Mammary microvascular endothelial cell (primary cell): ENCODE measurements at places on chromosomes 3 and 15. TPM values are rescaled to one million over a fixed set of nuclear protein-coding genes. Genes with fewer than 3 reads are reported as not detected.

The ACP3 gene
- total RNA-seq = not detected in 2 replicates

The CTSH gene
- total RNA-seq = 74.3 and 84.1 TPM in 2 replicates

The CCDC71 gene
- 25.3 and 31.4 TPM in 2 replicates for total RNA-seq

The CAV3 gene
- not detected in 2 replicates for total RNA-seq

The HRG gene
- total RNA-seq = not detected in 2 replicates

The KNSTRN gene
- 57.8 and 74.7 TPM in 2 replicates for total RNA-seq

The MUC4 gene
- not detected in 2 replicates for total RNA-seq

The PP2D1 gene
- total RNA-seq = not detected in 2 replicates

The THSD4 gene
- total RNA-seq = 43.2 and 52.4 TPM in 2 replicates

The ARHGAP31 gene
- 34.0 and 36.2 TPM in 2 replicates for total RNA-seq

The CLRN1 gene
- total RNA-seq = not detected in 2 replicates

The RETNLB gene
- not detected in 2 replicates for total RNA-seq

The FAM131A gene
- 34.4 and 48.5 TPM in 2 replicates for total RNA-seq

The FAM81A gene
- total RNA-seq = 0.20 and 0.44 TPM in 2 replicates

The CHRNA7 gene
- total RNA-seq = 0.64 and 0.73 TPM in 2 replicates

The ANKRD63 gene
- not detected in 2 replicates for total RNA-seq

The FBXL2 gene
- total RNA-seq = 17.6 and 18.1 TPM in 2 replicates

The SAXO2 gene
- 1.1 and 2.7 TPM in 2 replicates for total RNA-seq

The OXTR gene
- under 0.01 and 0.13 TPM in 2 replicates for total RNA-seq

The ANKRD34C gene
- not detected in 2 replicates for total RNA-seq

The PRSS50 gene
- total RNA-seq = not detected in 2 replicates

The NTRK3 gene
- total RNA-seq = not detected in 2 replicates

The SLC33A1 gene
- total RNA-seq = 25.9 and 30.4 TPM in 2 replicates

The CCDC66 gene
- total RNA-seq = 6.3 and 6.6 TPM in 2 replicates

The NUP210 gene
- 0.33 and 0.59 TPM in 2 replicates for total RNA-seq

The PAK2 gene
- 36.1 and 38.6 TPM in 2 replicates for total RNA-seq

The RBPMS2 gene
- total RNA-seq = 0.05 and 0.07 TPM in 2 replicates

The KCNMB3 gene
- total RNA-seq = 0.33 and 1.4 TPM in 2 replicates

The CYP11A1 gene
- 0.33 TPM in 1 of 2 replicates, not detected in the other for total RNA-seq

The SLC22A14 gene
- total RNA-seq = not detected in 2 replicates

The OR5H6 gene
- total RNA-seq = not detected in 2 replicates

The C3orf33 gene
- total RNA-seq = 1.5 and 2.0 TPM in 2 replicates

The ERICH6 gene
- total RNA-seq = not detected in 2 replicates

The PLA2G4E gene
- total RNA-seq = not detected in 2 replicates

The SNTN gene
- total RNA-seq = not detected in 2 replicates
